ENCODE measurements at places on chromosomes 3 and 15.

DNA sequence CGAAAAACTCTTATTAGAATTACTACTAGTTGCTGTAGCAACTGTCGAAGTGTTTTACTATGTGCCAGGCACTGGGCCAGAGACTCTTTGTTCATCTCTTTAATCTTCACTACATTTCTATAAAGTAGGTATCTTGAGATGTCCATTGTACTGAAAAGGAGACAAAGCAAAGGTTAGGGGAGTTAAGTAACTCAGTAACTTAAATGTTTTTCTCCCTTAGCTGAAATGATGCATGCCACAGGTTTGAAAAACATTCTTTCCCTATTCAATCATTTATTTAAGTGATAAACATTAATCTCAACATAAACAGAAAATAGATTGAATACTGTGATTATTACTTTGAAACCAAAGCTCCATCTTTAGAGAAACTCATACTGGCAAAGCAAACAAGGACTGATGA is 776.2 kb downstream of the FHIT start:
- DNase-seq, result no peak

- DNase-seq, result peak; percentile 98
These were observed 5.5 kb downstream of the BMF start for GRCh38 chr15:40102897-40103858.

GRCh38 chr3:134615743-134616142 is 35.1 kb downstream of the KY start:
- DNase-seq, result no peak

DNA sequence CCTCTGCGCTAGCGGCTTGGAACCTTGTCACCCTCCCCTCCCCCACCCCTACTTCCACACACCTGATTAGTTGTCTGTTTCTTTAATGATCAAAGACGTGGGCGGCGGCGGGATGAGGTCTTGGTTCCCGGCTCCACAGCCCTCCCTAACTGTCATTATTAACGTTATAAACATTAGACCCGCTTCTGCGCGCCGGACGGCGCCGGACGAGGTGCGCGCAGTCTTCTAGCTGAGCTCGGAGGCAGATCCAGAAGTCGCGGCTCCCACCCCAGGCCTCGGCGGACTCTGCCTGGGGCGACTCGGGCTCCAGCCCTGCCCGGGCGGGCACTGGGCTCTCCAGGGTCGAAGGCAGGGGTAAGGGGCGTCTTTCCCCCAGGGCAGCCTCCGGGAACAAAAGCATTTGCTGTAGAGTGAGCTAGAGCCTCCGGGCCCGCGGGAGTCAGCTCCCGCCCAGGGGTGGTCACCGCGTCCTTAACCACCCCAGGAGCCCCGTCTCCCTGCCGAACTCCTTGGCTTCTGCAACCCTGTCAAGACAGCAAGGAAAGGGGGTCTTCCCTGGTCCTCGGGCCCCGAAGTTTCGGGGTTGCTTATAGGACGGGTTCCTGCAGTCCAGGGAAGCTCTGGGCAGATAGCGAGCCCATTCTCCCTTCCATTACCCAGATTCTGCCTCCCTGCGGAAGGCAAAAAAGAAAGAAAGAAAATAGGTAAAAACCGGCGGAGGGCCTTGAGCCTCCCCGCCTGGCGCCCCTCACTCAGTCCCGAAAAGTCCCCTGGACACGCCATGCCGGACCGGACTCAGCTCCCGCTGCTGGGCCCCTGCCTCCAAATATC is 2.2 kb upstream of the ISLR2 start:
- DNase-seq, result no peak

GRCh38 chr3:63862804-63863149 is 828 bp downstream of the THOC7 start:
- DNase-seq, result peak; percentile 15

- no peak for DNase-seq
These were observed 173.3 kb downstream of the ALDH1A2 start for GRCh38 chr15:57892181-57892580.

GRCh38 chr3:127970966-127971592 is 56.0 kb downstream of the KBTBD12 start:
- peak; percentile 55 for DNase-seq

GRCh38 chr3:37961622-37962431 is 28.8 kb upstream of the VILL start:
- no peak for DNase-seq
